Astrocyte of the cerebellum (primary cell): ENCODE measurements at places on chromosomes 1 and 21.

- DNase-seq = peak; percentile 75
These were observed 183.6 kb upstream of the RUNX1 start for GRCh38 chr21:35232545-35233176.

- DNase-seq = no peak
These were observed 88.8 kb upstream of the BACE2 start for GRCh38 chr21:41079159-41079558.

GRCh38 chr1:58997637-58998036, 213.8 kb upstream of the JUN start:
- DNase-seq = no peak

DNA sequence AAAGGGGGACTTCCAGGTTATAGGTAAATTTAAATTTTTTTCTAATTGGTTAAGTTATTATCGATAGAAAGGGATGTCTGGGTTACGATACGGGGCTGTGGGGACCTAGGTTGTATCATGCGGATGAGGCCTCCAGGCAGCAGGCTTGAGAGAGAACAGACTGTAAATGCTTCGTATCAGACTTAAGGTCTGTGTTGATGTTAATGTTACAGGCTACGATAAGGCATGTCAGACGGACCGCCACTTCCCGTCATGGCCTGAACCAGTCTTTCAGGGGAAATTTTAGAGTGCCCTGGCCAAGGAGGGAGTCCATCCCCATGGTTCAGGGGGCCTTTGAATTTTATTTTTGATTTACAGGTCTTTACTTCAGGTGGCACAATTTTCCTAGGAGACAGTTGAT, 16.7 kb downstream of the ABCG1 start:
- no peak for DNase-seq

- no peak for DNase-seq
These were observed 79.0 kb upstream of the CAPZB start for GRCh38 chr1:19564366-19564765.

GRCh38 chr1:150268340-150268704, 494 bp downstream of the APH1A start:
- DNase-seq = no peak

- DNase-seq = no peak
These were observed 175.6 kb upstream of the C1orf105 start for GRCh38 chr1:172244865-172245264.

- DNase-seq = no peak
These were observed 38.1 kb upstream of the NBL1 start for GRCh38 chr1:19605967-19606366.

DNA sequence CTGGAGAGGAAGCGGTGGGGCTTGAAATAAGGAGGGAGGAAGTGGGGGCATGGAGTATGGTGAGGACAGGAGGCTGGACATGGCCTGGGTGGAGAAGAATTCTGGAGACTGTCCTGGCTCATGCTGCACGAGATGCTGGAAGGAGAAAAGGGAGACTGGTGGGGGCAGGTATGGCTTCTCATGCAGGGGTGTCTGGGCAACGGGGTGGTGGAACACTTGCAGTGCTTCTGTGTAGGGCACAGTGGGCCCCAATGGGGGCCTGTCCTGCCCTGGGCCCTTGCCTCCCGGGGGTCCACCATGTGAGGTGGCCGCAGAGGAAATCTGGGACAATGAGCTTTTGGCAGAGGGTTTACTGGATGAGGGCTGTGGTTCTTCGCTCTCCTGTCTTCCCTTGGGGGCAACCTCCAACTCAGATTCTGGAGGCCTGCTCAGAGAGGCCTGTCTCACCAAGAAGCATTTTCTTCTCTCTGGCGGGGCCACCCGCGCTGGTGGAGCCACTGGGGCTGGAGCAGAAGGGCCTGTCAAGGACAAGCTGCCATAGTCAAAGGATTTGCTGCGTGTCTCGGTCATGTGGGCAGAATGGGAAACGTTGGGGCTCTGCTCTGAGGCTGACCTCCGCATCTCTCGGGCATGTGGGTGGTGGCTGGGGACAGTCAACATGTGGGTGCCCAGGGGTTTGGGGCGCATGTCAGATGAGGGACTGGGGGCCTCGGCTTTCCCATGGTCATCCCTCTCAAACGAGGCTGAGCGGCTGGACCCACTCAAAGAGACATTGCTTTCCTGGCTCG, 96.9 kb upstream of the EDN2 start:
- DNase-seq = no peak

DNA sequence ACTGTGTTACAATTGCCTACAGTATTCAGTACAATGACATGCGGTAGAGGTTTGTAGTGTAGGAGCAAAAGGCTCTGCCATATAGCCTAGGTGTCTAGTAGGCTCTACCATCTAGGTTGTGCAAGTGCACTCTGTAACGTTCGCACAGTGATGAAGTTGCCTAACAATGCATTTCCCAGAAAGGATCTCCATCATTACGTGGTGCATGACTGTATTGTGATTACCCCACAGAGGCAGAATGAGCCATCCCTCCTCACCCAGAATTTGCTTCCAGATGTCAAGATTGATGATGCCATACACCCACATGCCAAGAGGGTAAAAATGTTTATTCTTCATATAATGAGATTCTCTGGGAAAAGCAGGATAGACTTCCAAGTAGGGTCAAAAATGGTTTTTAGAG, 199.3 kb upstream of the CTTNBP2NL start:
- no peak for DNase-seq

DNA sequence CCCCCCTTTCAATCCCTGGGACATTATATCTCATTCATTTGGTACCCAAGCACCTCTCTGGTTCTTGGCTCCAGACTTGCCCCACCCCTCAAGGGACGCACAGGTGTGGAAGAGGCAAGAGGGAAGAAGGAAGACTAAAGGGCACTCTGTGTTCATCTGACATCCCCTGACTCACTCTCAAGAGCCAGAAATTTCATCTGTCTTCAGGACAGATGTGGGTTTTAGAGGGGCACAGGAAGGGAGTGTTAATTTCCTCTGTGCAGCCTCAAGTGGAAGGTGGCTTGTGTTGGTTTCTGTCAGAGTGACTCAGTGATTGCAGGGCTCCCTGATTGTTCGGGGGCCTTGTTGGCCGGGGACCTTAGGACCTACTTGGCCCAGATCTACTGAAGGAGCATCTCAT, 2.4 kb downstream of the C2CD4D start:
- no peak for DNase-seq
